ENCODE measurements at places on chromosomes 2 and 18.

GRCh38 chr18:36325846-36326245, 28.3 kb downstream of the FHOD3 start:
- DNase-seq: no peak

DNA sequence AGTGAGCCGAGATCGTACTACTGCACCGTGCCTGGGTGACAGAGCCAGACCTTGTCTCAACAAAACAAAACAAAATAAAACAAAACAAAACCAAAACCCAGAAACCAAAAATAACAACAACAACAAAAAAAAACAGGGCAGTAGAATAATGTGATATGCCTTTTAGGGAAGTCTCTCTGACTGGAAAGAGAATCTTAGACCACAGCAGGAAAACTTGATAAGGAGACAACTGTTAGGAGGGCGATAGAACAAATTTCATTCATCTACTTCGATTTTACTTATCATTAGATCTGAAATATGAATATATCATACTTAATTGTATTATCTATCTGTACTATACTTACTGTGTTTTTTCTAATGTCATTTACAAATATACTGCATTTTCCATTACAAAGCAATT, 109.0 kb upstream of the CNTNAP5 start:
- DNase-seq: no peak

DNA sequence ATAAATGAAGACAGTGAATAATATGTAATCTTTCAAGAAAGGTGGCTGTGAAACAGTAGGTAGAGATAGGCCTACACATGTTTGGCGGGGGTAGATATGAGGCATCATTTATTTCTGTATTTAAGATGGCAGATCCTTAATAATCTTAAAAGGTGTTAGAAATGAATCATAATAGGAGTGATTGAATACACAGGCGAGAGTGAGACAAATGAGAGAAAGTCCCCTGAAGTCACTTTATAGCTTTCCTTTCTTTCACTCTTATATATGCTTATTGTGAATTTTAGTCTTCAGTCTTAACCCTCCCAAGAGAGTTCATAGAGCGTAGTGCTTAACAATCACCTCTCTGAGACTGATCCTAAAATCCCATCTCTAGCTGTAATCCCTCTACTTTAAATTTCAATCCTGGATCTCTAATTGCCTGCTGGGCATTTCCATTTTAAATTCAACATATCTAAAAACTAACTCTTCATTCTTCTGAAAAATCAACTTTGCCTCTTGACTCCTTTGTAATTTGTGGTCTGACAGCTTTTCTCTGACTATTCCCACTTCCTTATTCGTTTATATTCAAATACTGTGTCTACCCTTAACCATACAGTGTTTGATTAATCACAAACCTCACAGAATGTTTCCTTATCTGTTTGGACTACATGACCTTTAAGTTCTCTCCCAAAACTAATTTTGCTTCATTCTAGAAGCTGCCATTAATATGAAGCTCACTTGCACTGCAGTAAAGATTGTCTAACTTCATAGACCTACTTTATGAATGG, 463.7 kb upstream of the FSIP2 start:
- no peak for DNase-seq

- DNase-seq: no peak
Observed at GRCh38 chr18:78238404-78239089, 741.1 kb upstream of the SALL3 start.

DNA sequence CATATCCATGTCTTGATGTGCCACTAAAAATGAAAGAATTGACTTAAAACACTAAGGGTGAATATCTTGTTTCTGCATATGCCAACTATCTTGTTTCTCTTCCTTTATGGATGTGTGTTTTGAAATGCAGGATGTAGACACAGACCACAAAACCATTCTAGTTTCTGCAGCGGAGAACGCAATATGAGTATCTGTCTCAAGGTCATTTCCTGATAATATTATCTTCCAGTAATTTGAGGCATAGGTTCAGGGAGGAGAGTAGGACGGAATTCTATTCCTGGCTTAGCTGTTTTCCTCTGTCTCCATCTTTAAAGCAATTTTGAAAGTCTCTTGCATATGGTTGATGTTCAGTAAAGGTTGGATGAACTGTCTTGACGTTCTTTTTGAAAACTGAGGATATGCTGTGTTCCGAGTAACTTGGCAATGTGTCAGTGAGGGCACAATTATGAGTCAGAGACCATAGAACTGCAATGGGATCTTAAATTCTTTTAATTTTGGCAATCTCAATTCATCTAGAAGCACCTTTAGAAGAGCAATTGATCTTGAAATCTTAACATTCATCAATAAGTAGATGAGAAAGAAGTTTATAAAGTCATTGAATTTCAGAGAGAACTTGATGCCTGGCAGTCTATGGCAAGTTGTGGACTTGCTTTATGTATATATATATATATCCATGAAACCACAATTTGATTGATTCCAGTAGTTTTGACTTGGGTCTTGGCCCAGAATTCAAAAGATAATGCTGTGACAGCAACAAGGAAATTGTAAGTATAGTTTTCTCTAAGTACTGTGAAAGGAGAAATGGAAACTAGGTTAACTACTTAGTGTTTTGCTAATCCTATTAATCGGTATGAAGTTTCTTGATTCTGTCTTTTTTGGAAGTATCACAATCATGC, 24.8 kb downstream of the RAB27B start:
- no peak for DNase-seq

DNA sequence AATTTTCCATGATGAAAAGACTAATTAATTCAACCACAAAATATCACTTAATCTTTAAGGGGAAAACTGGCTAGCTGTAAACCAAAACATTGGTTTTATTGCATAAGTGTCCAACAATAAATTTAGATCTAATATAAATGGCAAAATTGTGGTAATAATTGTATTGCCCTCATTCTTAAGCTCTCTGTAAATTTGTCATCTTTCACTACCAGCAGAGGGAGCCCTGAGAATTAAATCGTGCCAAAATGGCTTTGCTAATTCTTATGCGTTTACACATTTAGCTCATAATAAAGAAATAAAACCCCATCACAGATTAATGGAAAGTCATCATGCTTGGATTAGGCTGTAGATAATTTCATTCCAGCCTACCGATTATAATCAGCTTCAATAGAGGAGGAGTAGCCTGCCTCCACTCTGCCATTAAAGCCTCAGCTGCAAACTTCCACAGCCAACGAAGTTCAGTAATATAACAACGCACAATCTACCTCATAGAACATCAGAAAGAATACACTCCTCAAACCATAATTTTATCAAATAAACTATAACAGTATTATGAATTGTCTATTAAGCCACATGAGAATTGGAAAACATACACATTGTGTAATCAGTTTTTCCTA, 70.0 kb upstream of the ATP5MC3 start:
- no peak for DNase-seq

GRCh38 chr18:12857215-12857905, 26.7 kb downstream of the PTPN2 start:
- no peak for DNase-seq

Data from left cardiac atrium (tissue), 4 donors.